Body of pancreas (tissue), 4 donors: ENCODE measurements at places on chromosomes 7 and 10. TPM values are rescaled to one million over a fixed set of nuclear protein-coding genes. Genes with fewer than 3 reads are reported as not detected.

The CYP2C8 gene
- 3.4 TPM for total RNA-seq

The SLC16A12 gene
- total RNA-seq = 19.5 TPM

- DNase-seq = no peak
These were observed 6.4 kb upstream of the HKDC1 start for GRCh38 chr10:69213591-69214311.

- no peak for DNase-seq
These were observed 31.8 kb upstream of the SFTPD start for GRCh38 chr10:79980711-79981110.

- no peak for DNase-seq
These were observed 111.9 kb downstream of the ATXN7L1 start for GRCh38 chr7:105764506-105764905.

- DNase-seq = no peak
These were observed 18.3 kb downstream of the MARCHF5 start for GRCh38 chr10:92309272-92309671.

The PTN gene
- total RNA-seq = 5.7 TPM

DNA sequence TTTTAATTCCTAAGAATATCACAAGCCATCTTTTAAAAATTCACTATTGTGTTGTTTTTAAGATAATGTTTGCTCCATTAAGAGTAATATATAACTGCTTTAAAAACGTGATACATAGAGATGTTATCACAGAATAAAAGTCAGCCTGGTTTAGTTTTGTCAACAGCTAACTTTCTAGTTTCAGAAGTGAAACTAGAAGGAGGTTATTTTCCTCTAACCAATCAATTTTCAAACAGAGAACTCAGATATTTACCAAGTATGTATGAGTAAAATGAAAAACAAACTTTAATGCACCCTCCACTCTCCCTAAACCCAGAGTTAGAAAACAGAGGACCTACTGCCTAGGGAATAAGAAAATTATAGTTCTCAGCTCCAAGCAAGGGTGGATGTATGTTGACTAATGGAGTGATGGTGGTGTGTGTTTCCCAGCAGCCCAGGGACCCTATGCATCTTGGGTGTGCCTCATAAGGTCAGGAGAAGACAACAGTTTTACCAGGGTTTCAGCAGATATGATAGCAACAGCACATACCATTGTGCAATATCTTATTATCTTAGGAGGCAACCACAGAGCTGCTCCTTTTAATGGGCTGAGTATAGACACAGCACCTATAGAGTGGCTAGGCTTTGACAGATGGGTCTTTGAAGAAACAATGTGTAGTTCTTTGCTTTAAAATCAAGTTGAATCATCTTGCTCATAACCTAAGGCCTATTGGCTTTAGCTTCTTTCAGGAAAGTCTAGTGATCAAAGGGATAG lies 58.4 kb downstream of the PTPRZ1 start:
- no peak for DNase-seq
